ENCODE measurements at places on chromosomes 2 and 18.

GRCh38 chr2:86012007-86012712, 93.5 kb downstream of the POLR1A start:
- no peak for DNase-seq

DNA sequence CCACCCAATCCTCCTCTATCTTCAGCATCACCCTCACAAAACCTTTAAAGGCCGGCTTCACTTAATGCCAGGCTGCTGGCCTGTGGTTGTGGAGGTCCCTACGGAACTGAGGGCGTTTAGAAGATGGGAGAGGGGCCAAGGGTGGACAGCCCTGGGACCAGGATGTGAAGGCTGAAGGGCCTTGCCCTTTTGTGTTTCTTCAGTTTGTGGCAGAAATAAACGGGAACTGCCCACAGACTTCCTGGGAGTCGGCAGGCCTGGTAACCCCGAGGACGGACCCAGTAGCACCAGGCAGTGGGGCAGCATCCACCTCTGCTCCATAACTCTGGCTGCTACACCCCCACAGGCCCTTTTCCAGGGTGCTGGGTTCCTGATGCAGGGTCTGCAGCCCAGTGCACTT, 51.3 kb downstream of the LYPD1 start:
- DNase-seq = no peak

- DNase-seq = no peak
Observed at GRCh38 chr2:81087646-81088045, 783.1 kb upstream of the LRRTM1 start.

DNA sequence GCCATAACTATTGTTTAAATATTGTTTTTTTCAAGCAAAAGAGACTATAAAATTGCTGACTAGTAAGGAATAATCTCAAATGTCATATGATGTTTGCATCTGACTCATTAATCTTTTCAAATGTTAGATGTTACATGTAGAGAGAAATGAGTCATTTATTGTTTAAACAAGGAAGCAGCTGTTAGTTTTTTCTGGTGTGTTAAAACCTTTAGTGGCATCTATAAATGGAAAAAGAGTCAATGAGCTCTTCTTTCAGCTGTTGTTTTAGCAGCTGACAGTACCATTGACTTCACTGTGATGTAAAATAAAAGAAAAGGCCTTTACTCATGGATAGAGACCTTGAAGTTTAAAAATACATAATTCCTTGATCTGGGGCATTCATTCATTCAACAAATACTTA, 1.8 kb upstream of the KLHL41 start:
- no peak for DNase-seq

DNA sequence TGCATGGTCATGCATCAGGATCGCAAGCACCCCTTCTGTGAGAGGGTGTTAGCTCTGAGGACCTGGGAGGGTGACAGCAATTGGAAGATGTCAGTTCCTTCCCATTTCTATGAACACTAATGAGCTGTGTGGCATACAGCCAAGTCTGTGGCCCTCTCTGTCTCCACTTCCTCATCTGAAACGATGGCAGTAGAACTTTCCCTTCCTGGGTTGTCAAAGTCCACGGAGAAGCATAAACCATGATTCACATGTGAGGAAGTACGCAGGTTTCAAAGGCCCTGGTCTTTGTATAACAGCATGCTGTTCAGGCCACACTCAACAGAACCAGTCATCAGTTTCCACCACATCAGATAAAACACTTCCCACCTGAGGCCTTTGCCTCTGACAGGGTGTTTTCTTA, 167.4 kb upstream of the RAB6C start:
- no peak for DNase-seq

GRCh38 chr2:64140665-64141200, 3.5 kb downstream of the PELI1 start:
- DNase-seq = no peak

DNA sequence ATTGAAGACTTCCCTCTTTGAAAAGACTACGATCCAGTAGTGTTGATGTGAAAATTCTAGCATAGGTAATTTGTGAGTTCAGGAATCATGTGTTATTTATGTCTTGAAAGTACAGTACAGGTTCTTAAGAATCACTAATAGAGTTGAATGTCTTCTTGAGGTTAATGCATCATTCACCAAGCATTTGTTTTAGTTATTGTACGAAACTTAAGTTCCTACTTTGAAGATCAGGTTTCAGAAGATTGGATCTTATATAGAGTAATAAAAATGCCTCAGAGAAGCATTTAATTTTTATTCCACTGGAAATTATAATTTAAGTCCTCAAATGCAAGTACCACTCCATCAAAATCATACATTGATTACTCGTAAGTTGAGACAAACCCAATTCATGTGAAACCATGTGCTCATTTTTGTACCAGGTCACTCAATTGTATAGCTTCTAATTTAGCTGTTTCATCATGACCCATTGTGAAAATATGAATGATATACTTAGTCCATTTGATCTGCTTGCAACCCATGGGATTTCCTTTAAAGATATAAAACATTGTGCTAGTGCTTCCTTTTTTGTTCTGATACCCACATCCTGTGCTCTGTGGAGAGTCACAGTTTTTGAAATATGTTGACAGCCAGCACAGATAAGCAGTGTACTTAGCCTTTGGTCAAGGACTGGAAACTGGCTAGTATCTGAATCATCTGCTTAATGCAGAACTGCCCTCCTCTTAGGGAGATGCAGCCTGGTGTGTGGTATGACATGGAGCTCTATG, 22.5 kb upstream of the RAB27B start:
- DNase-seq = no peak

DNA sequence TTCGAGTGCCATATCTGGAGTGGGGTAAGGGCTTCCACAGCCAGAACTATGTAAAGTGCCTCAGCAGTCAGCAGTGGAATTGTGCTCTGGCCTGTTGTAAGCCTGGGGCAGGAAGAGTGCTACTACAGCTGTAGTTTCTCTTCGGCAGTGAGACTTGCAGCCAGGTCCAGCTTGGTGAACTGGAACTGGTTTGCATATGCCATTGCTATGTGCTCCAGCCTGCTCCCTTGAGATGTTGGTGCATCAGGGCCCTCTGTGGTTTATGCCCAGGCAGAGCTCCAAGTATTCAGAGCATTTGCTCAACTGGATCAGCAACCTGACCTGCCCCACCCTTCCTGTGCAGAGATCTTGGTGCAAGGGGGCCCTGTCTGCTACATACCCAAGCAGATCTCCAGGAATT, 47.8 kb downstream of the ZNF804A start:
- DNase-seq = no peak

DNA sequence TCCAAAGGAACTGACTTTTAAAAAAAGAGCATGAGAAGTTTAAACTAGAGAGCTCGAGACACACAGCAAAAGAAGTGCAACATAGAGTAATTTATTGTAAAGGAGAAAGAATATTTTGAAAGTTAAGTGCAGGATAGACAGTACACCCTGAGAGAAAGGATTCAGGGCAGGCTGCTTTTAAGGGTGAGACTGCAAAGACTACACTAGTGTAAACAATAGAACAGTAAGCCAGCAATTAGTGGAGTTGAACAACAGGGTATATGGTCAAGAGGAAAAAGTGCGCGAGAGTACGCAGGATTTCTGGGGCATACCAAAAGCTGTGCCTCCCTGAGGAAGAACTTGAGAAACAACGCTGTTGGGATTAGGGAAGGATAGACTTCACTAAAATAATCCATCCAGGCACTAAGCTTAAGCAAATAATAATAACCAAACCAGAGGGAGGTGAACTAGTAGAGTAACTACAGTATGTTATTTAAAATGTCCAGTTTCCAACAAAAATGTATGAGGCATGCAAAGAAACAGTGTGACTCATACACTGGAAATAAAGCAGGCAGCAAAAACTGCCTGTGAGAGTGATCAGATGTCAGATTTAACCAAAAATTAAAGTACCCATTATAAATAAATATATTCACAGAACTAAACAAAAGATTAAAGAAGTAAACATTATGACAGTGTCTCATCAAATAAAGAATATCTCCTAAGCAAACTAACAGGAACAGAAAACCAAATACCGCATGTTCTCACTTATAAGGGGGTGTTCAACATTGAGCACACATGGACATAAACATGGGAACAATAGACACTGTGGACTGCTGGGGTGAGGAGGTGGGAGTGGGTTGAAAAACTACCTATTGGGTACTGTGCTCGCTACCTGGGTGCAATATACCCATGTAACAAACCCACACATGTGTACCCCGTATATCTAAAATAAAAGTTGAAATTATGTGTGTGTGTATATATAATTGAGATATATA, 40.5 kb upstream of the EMILIN2 start:
- no peak for DNase-seq

DNA sequence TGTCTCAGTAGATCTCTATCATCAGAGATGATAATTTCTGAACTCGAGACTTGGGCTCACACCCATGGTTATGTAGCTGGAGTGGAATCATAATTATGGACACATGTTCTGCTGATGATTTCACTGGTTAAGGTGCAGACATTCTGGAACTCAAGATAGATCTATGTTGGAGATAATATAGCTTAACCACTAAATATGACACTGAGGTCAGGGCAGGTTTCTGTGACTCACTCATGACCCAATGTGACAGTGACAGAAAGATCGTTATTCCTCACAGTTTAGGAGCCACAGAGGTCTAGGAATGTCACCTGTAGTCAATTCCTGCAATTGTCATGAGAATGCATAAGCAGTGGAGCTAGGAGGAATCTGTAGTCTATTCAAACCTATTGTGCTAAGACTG, 828.6 kb downstream of the TRIB2 start:
- DNase-seq = no peak

GRCh38 chr18:80198994-80199748, 48.1 kb downstream of the PARD6G start:
- no peak for DNase-seq

DNA sequence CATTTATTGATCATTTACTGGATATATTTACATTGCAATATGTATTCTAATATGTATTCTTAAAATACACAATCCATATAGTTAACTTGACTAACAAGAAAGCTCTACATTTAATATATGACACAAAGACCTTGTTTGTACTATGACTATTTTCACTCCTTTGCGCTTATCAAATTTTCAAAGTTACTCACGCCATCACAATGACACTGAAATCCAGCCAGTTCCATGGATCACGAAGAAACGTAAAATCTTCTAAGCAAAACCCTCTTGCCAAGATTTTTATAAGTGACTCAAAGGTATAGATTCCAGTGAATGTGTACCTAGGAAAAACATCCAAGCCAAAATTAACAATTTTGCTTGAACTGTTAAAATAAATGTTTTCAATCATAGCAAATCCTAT, 39.6 kb downstream of the SCN3A start:
- no peak for DNase-seq

DNA sequence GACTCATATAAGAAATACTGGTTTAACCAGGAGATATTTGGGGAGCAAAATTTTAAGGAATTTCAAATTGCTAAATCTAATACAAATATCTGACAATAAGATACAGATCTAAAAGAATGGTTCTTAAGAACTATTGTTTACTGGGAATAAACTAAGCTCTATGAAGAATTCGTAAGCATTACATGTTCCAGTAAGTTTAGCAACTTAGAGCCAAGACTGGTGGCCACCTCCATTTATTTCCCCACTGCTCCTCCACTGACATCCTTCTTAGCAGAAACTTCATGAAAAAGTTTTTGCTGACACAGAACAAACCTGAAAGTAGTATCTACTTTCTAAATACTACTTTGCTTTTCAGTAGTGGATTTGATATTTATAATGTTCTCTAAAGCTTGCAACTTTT, 83.0 kb downstream of the ACSL3 start:
- DNase-seq = no peak

DNA sequence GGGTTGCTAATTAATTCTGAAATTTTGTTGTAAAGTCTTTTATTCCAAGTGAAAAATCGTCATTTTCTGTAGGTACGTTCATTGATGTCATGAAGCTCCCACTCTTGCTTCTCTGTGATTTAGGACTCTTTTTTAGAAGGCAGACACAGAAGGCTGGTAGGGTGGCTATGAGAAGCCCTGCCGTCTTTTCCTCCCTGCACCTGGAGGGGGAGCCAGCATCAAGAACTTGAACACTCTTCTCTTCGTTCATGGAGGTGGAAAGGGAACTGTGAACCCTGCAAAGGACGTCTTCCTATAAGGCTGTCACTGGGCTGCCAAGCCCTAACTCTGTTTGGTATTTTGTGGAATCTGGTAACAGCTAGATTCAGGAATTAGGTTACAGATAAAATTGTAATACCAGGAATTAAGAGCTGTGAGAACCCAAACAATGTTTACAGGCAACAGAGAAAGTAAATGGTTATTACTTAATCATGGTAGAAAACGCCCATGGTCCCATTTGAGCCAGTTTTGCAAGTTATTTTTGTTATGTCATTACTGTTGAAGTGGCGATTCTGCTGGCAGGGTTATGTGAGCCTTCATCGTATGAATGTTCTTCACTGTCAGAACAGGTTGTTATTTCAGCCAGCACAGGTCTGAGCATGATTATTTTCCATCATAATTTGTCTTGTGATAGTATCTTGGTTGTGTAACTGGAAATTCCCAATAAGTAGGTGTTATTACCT, 112.2 kb downstream of the OSBPL6 start:
- no peak for DNase-seq

Data from stimulated activated CD8-positive, alpha-beta memory T cell treated with anti-CD3 and anti-CD28 coated beads, Interleukin-4, amount 100 ng/mL, for 1 hour (primary cell).